ENCODE measurements at places on chromosomes 1 and 21.

DNA sequence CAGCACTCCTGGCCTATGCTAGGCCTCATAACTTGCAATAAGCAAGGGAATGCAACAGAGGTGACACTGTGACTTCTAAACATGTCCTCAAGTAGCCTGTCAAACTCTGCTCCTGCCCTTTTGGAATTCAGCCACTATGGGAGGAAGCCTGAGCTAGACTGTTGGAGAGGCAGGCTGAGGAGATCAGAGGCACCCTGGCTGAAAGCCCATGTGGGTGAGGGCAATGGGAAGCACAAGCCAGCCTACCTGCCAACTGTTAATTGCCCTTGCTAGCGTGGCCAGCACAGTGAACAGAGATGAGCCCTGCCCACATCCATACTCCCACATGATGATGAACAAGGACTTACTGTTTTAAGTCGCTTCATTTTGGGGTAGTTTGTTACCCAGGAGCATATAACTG lies 17.7 kb downstream of the GNB1 start:
- DNase-seq, result no peak

DNA sequence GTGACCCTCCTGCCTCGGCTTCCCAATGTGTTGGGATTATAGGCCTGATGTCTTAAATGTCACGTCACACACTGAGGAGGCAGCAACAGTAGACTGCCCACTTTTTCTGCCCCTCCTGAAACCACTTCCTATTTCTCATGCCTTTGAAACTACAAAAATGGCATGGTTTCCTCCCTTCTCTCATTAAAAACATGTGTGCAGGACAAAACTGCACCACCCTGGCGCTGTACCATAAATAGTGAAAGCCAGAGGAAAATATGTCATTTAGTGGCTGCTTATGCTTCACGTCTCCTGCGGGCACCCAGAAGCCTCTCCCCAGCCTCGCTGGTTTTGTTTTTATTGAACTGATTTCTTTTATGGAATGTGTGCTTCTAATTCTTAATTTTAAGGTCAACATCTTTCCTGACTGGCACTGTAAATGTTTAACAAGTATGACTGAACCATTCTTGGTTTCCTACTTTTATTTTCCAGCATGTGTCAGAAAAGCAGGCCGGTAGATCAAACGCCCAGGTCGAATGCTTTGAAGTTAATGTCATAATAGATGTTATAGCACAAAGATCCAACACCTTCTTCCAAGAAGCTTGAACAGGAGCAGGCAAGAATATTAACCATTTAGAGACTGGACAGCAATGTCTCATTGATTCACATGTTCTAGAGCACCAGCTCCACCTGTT lies 59.6 kb upstream of the C1orf87 start:
- no peak for DNase-seq

DNA sequence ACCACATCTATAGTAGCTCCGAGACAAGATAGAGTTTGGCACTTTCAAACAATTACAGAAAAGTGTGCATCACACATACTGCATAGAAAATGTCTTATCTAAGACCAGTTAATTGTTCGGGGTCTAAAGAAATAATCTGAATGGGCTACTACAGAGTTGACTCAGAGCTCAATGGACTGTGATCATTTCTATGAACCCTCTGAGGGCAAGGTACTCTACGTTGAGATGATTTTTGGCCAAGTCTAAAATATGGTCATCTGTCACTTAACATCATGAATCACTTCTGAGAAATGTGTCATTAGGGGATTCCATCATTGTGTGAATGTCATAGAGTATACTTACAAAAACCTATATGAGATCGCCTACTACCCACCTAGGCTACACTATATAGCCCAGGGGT lies 123.5 kb downstream of the SLC44A5 start:
- DNase-seq, result no peak

GRCh38 chr1:169003864-169004516 lies 102.5 kb upstream of the ATP1B1 start:
- DNase-seq, result no peak

DNA sequence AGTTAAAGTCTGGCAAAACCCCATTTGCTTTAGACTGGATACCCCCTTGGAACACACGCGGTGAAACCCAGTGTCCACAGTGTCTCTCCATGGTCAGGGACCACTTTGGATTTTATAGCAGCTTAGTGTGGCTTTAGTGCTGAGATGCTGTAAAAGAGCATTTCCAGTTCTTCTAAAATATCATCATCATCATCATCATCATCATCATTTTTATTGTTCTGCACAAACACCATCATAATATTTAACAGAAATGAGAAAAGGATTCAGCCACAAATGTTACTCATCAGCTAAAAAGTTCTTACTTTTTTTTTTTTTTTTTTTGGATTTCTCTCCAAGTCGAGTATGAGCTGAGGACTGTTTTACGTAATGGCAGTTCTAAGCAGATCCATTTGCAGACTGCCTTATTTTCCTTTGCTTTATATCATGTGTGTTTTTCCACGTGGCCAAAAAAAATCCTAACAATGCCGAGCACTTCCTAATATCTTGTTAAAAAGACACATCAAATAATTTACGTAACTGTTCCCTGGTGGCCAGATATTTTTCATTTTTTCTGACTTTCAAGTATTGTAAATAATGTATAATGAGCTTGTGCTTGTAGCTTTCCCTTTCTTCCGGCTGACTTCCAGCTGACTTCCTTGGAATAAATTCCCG lies 62.8 kb downstream of the EVA1C start:
- DNase-seq, result no peak

- no peak for DNase-seq
Measured at GRCh38 chr1:110380672-110381283, 10.0 kb downstream of the SLC16A4 start.

DNA sequence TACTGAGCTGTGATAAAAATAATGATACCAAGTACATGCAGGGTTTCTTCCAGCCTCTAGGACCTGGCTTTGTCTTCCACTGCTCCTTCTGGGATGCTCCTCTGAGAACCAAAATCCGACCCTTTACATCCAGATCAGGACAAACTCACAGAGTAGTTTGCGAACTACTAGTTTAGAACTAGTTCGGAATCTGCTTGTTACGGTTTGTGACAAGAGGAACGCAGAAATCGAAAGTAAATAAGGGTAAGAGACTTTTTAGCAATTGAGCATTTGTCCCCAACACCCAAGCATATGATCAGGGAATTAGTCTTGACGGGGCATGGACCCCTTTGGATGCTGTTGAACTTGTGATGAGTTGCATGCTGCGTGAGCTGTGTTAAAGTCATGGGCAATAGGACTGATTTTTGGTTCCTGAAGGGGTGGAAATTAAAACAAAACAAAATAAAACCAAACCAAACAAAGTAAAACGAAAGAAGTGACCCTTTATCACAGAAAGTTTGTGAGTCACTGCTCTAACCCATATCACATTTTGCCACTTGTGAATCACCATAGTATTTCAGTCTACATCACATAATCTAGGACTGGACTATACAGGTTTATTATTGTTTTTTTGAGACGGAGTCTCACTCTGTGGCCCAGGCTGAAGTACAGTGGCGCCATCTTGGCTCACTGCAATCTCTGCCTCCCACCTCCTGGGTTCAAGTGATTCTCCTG lies 35.7 kb upstream of the ERRFI1 start:
- DNase-seq, result no peak

DNA sequence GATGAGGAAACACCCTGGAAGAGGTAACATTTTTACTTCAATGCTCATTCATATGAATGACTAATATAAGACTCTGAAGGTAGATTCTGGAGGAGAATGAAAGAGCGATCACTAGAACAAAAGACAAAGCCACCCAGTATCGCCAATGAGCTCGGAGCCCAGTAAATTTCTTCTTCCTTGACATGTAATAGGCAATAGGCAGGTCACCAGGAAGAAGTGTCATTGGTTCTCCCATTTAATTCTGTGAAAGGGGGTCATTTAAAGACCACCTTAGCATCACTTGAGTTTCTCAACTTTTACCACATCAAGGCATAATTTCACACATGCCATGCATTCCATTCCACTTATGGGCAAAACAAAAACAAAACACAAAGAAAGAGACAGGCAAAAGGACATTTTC lies 7.9 kb downstream of the TNFSF18 start:
- no peak for DNase-seq

- DNase-seq, result no peak
Measured at GRCh38 chr1:31552489-31552888, 23.8 kb upstream of the TINAGL1 start.

DNA sequence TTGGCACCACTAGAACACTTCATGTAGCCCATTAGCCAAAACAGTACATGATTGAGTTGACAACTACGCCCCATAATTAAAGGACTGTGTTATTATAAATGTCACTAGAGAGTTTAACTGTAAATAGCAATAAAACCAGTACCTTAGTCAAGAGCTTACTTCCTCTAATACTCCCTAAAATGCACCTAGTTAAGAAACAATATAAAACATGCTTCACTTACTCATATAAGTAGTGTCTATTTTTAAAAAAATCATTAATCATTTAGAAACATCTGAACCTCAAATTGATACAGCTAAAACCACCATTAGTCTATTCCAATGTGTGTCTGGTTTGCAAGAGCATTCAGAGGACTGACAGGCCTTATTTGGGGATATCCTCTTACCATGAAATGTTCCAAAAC lies 25.3 kb downstream of the PTP4A2 start:
- no peak for DNase-seq

- DNase-seq, result no peak
Measured at GRCh38 chr21:27101523-27101922, 134.6 kb upstream of the ADAMTS5 start.

DNA sequence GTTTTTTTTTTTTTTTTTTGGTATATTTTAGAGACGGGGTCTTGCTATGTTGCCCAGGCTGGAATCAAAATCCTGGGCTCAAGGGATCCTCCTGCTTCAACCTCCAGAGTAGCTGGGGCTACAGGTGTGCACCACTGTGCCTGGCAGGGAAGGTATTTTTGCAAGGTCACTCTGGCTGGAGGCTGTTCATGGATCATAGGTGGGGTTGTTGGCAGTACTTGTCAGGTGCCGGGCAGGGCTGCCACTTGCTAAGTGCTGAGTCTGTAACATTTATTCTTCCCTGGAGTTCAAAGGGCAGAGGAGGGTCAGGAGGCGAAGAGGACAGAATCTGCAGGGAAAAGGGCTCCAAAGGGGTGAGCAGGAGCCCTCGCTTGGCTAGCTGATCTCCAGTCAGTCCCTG lies 24.1 kb downstream of the A3GALT2 start:
- no peak for DNase-seq
